GM23338 (cell line): ENCODE measurements at places on chromosomes 4 and X. TPM values are rescaled to one million over a fixed set of nuclear protein-coding genes. Genes with fewer than 3 reads are reported as not detected.
A peak's percentile ranks its signal among the peaks of the same experiment; 100 is the strongest.

RFC1 gene
- total RNA-seq: 70.5 and 75.8 TPM in 2 replicates

DNA sequence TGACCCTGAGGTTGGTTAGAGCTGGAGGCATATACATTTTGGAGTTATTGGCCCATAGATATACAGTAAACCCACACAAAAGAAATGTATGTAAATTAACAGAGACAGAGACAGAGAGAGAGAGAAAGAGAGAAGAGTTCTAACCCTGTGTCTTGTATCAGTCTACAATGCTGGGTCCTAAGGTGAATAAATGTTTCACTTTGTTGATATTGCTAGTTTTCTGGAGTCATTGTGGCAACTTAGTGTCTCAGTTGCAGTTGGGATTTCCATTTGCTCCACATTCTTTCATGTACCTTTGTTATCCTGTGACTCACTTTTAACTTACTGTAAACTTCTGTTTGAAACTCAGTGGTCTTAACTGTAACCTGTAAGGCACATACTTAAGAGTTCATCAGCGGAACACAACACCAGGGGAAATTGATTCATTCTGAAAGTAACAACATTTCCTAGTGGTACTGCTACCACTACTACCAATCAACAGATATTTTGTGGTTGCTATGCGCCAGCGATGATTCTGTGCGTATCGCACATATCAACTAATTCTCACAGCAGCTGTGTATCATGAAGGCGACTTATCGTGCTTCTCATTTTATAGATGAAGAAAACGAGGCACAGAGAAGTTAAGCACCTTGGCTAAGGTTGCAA, 38.5 kb upstream of the ETDA start:
- no peaks in the 10 kb centered on the region for H3K27me3 ChIP-seq
- no peak for DNase-seq
- no peaks in the 10 kb centered on the region for H3K4me1 ChIP-seq
- no peak overlapping the region for H3K4me3 ChIP-seq

IL3RA gene
- total RNA-seq: 0.39 TPM in 1 of 2 replicates, not detected in the other

DNA sequence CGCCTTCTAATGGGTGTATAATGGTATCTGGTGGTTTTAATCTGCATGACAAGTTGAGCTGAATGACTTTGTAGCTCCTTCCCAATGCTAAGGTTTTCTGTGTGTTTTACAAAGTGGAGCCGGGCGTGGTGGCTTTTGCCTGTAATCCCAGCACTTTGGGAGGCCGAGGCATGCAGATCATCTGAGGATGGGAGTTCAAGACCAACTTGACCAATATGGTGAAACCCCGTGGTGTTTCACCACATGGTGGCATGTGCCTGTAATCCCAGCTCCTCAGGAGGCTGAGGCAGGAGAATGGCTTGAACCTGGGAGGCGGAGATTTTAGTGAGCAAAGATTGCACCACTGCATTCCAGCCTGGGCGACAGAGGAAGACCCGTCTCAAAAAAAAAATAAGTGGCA, 28.9 kb downstream of the ARFIP1 start:
- no peak overlapping the region for H3K4me3 ChIP-seq
- peak; percentile 36 for DNase-seq
- peak overlapping the region; percentile 20; the same call in 1 of the 2 replicates for H3K27ac ChIP-seq
- H3K36me3 ChIP-seq: no peaks in the 10 kb centered on the region

- H3K4me3 ChIP-seq: no peak overlapping the region
- no peak for DNase-seq
- H3K27me3 ChIP-seq: no peaks in the 10 kb centered on the region
- H3K36me3 ChIP-seq: no peaks in the 10 kb centered on the region
Observed at GRCh38 chr4:177177541-177178081, 132.1 kb upstream of the NEIL3 start.

GRCh38 chr4:32454482-32454881, 1734.3 kb downstream of the PCDH7 start:
- H3K4me3 ChIP-seq: no peak overlapping the region
- no peaks in the 10 kb centered on the region for H3K36me3 ChIP-seq
- no peaks in the 10 kb centered on the region for H3K4me1 ChIP-seq
